ENCODE measurements at places on chromosomes 6 and 20.

- DNase-seq = peak; percentile 27
These were observed 1.3 kb downstream of the NUP153 start for GRCh38 chr6:17705428-17705777.

- no peak for DNase-seq
These were observed 178.6 kb downstream of the UNC5CL start for GRCh38 chr6:40860443-40860842.

GRCh38 chr6:5282191-5282623, 20.9 kb downstream of the FARS2 start:
- no peak for DNase-seq

DNA sequence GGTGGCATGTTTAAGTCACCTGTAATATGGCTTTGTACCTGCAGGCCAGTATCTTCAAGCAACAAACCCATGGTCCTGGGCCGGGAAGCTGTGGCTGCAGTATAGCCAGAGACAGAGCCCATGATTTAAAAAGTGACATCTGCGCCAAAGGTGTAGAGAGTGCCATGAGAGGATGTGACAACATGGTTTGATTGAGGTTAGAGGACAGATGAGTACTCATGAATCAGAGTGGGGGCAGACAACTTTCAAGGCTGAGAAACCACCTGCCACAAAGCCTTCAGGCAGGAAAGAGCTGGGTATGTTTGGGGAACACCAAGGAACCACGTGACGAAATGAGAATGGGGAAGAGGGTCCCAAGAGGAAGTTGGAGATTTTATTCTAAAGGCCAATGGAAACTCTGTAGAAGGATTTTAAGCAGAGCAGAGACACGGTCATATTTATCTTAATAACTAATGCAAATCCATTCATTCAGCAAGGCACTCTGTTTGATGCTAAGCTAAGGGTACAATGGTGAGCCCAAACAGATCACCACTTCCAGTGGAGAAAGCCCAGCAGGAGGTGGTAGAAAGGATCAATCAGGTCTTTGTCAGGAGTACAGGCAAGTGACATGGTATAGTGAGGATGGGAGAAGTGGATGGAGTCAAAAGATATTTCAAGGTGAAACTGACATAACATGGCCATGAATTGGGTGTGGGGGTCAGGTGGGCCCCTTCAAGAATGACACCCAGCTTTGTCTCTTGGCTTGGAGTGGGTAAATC, 3.4 kb upstream of the MICAL1 start:
- no peak for DNase-seq

GRCh38 chr6:51495610-51496396, 591.6 kb downstream of the PKHD1 start:
- DNase-seq = no peak

DNA sequence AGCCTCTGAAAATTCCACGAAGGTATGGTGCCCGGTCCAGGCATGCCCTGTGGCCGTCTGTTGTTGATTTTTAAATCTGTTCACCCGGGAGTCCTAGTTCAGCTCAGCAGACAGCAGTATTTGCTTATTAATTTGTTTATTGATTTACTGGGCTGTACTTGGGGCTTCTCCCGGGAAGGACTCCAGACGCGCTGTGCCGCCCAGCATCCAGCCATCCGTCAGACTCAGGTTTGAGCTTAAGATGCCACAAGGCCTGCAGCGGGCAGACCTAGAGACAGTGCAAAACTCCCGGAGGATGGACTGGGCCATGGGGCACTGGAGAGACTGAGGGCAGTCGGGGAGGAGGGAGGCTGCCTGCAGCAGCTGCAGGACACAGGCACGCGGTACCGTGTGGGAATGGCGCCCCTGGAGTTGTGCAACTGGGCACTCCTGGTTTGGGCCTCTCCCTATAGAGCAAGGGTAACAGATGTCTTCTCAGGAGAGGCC, 17.3 kb upstream of the CCDC167 start:
- DNase-seq = no peak

- no peak for DNase-seq
These were observed 537.5 kb downstream of the QKI start for GRCh38 chr6:163952005-163952404.

DNA sequence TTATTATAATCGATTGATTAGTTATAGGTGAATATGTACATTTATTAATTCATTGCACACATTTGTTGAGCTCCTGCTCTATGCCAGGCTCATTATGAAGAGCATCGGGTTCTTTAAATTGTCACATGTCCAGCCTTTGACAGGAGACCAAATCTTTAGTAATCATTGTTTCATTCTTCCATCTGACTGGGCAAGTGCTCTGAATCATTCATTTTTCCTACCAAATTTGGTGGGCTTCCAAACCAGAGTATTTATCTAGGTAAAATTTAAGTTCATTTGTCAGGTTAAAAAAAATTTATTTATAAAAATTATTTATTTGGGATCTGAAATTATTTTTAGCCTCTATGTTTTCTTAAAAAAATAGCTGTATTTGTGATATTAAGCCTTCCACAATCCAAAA, 404.9 kb upstream of the MMS22L start:
- DNase-seq = no peak

All from left renal cortex interstitium (tissue), 4 donors.